ENCODE measurements at places on chromosomes 16 and 17.

- DNase-seq, result no peak
Observed at GRCh38 chr16:75294773-75295459, 43.5 kb upstream of the BCAR1 start.

- DNase-seq, result peak; percentile 23
Observed at GRCh38 chr17:41367426-41368075, 2.1 kb downstream of the KRT33B start.

DNA sequence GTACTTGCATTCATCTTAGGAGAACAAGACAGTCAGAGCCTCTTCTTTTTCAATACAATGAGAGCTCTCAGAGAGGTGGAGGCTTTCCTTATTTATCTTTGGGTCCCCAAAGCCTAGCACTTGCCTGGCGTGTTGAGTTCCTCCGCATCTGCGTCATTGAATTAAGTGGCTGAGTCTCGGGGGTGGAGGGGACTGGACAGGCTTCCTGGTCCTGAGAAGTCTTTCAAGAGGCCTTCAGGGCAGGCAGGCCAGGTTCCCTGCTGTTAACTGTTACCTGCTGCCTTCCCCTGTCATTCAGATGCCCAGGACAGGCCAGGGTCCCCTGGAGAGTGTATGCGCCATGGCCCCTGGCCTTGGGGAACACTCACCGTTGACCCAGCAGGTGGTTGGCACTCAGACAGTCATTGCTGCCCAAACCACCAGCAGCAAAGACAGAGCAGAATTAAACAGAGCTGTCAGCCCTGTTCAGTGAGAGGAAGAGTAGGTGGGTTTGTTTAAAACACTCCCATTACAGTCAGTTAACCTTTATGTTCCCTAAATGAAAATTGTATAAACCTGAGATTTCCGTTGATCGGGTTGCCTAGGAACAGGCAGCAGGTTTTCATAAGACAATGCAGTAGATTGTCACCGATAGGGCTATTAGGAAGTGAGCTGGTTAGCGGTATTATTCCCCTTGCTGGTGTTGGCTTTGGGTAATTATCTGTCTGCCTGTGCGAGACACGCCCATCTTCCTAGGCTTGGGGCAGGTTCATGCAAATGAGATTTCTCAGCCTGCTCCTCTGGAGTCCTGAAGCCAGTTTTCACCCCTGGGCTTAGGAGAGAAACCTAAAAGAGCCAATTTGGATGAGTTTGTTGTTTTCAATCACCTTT lies 132.7 kb downstream of the CCDC182 start:
- DNase-seq, result no peak

DNA sequence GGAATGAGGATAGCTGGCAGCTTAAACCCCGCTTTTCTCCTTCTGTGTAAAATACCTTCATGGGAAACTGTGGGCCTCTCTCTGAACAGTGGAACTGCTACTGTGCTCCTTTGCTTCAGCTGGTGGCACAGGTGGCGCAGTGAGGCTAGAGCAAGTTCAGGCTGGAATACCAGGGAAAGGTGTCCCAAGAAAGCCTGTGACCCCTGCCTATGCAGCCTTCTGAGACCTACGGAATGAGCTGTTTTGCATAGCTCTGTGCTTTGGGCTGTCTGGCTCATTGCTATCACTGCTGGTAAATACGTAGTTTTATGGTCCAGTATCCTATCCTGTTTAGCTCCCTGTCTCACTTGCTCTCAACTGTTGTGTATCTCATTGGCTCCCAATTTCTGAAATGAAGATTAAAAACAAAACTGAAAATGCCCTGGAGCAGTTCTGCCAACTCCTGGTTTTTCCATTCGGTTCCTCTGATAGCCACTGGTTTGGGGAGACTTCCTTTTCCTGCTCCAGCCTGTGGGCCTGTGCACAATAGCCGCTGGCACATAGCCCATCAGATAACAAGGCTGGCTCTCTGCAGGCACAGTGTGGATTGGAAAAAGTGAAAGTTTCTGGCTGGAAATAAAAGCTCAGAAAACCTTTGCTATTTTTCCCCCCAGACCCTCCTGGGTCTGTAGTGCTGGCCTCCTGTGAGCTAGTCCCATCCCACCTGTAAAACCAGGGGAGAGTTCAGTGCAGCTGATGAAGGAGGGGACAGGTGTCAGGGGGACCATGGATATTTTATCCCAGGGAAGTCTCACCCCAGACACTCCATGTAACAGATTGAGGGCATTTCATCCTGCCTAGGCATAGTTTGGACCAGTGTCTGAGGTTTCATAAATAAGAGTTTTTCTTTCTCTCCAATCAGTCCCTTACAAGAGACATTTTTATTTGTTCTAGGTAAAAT lies 24.0 kb downstream of the LIMD2 start:
- DNase-seq, result peak; percentile 72

- DNase-seq, result peak; percentile 99
Observed at GRCh38 chr17:8153957-8154607, 1.9 kb upstream of the PER1 start.

DNA sequence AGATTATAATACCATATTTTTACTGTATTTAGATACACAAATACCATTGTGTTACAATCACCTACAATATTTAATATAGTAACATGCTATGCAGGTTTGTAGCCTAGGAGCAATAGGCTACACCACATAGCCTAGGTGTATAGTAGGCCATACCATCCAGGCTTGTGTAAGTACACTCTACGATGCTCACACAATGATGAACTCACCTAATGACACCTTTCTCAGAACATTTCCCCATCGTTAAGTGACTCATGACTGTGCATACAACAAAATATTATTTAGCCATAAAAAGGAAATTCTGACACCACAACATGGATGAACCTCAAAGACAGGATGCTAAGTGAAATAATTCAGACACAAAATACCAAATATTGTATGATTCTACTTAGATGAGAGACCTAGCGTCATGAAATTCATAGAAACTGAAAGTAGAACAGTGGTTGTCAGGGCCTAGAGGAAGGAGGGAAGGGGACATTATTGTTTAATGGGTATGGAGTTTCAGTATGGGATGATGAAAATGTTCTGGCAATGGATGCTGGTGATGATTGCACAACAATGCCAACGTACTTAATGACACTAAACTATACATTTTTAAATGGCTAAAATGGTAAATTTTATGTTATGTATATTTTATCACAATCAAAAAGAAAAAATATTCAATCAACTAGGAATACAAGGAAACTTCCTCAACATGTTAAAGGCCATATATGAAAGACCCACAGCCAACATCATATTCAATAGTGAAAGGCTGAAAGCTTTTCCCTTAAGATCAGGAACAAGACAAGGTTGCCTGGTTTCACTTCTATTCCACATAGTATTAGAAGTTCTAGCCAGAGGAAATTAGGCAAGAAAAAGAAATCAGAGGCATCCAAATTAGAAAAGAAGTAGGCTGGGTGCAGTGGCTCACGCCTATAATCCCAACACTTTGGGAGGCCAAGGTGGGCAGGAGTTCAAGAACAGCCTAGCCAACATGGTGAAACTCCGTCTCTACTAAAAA lies 5.9 kb upstream of the C16orf87 start:
- DNase-seq, result no peak

- no peak for DNase-seq
Observed at GRCh38 chr17:53668854-53669253, 153.9 kb upstream of the KIF2B start.

- peak; percentile 50 for DNase-seq
Observed at GRCh38 chr17:57911834-57912673, 43.2 kb downstream of the CUEDC1 start.

GRCh38 chr17:60909405-60909804 lies 231.8 kb downstream of the BCAS3 start:
- peak; percentile 8 for DNase-seq

DNA sequence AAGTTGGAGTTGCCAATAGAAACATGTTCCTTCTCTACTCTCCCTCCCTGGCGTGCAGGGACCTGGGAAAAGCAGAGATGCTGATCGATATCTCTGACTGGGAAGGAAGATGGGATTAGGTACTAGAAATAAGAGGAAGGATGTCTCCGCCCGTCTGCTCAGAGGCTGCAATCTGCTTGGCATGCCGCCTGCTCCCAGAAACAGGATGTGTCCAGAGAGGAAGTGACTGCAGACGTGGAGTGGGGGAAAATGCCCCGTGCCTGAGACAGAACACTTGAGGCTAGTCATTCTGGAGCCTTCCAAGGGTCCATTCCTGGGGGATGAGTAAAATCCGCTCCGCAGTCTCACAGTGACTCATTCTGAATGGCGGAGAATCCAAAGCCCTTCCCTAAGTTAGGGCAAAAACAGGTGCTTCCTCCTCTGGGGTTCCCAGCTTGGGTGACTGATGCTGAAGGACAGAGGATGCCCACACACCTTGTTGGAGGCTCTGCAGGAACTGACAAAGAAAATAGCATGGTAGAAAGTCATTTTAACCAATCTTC lies 45.0 kb upstream of the SMURF2 start:
- peak; percentile 99 for DNase-seq

DNA sequence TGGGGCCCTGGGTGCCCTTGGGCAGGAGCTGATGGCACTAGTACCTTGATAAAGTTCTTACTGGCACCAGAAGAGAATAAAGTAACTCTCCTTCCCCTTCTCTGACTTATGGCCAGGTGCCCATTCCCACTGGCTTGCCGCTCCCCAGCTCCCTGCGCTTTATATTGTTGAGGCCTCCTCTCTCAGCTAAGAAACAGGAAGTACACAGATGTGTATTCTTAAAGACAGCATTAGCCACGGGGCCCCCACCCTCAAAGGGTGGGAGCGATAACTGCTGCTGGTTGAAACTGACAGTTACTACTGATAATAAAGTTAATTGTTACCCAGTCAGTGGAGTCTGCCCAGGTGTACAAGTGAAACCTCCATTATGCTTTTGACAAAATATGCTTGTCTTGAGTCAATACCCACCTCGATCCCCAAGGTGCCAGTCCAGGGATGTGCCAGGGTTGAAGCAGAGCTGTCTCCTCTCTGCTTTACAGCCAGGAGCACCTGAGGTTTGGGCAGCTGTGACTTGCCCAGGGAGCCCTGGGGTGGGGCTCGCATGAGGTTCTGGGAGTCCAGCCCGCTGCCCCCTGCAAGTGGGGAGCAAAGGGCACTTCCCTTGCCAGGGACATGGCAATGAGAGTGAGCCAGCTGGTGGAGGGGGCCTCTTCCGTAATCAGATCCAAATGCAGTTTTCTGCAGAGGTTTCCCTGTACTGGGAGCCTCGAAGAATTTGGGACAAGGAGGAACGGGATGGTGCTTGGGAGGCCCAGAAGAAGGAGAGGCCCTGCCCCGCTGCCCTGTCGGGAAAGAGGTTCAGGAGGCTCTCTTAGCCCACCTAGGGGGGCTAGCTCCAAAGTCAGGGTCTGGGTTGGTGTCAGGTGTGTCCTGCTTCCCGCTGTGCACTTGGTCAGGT lies 5.4 kb upstream of the CLDN9 start:
- no peak for DNase-seq

DNA sequence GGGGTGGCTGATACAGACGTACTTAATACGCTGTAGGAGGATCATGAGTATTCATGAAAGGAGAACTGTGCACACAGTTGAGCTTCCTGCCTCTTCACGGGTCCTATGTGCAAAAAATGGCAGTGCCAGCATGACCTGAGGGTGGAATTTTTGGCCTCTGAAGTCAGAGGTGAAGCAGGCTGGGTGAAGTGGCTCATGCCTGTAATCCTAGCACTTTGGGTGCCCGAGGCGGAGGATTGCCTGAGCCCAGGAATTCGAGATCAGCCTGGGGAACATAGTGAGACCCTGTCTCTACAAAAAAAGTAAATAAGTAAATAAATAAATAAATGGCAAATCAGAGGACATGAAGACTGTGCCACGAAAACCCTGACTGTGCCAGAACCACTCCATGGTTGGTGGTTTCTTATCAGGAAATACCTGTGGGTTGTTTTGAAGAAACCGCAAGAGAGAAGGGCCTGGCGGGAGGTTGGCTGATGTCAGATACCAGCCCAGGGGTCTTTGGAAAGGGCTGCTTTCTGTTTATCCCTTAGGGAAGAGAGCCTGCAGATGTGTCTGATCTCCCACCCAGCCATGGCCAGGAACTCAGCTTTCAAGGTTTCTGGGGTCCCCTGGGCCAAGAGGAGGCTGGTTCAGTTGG lies 3.4 kb downstream of the ASPSCR1 start:
- no peak for DNase-seq

- peak; percentile 69 for DNase-seq
Observed at GRCh38 chr16:53865494-53865863, 161.5 kb downstream of the FTO start.

- DNase-seq, result no peak
Observed at GRCh38 chr16:28192806-28193529, 18.8 kb downstream of the XPO6 start.

GRCh38 chr16:18048853-18049546 lies 287.5 kb downstream of the NPIPA8 start:
- no peak for DNase-seq

GRCh38 chr17:1188812-1189504 lies 9.2 kb upstream of the ABR start:
- peak; percentile 69 for DNase-seq

DNA sequence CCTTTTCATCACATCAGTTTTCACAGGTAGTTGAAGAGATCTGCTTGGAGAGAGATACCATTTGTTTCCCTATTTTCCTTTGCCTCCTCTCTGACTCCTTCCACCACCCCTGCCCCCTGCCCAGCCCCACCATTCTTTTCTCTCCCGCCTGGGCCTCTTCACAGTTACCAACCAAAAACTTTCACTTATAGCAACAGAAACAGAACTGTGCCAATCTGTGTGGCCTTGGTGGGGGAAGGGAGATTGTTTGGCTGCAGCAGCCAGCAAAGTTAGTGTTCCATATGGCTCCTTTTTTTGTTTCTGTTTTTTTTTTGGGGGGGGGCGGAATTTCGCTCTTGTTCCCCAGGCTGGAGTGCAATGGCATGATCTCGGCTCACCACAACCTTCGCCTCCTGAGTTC lies 17.2 kb upstream of the ARL4D start:
- DNase-seq, result no peak

DNA sequence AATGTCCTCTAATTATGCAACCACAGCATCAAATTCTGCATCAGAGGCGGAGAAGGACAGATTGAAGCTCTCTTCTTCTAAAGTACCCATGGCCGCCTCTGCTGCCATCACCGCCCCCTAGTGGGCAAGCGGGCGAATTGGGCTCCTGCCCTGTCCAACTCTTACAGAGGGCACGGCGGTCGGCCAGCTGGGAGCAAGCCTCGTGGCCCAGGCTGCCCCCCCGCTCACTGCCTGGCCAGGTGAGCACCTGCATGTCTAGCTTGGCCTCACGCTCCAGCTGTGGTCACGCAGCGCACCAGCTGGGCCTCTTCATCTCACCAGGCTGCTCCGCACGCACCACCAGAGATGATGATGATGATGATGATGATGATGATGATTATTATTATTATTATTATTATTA lies 146.1 kb upstream of the TOM1L1 start:
- no peak for DNase-seq

DNA sequence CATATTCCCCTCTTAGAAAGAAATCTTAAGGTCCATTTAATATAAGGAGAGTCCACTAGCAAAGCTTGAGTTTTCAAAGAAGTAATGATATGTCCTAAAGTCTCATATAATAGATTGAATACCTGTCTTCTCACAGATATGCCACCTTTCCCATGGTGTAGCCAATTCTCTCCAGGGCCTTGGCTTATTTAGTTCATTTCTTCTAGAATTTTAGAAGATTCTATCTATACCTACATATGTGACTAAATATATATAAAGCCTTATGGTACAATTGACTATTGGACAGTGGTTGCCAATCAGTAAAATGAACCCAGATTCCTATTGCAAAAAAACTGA lies 370.7 kb upstream of the MAF start:
- DNase-seq, result no peak

Data from fibroblast of mammary gland (primary cell).